ENCODE measurements at places on chromosomes 3 and 15. TPM values are rescaled to one million over a fixed set of nuclear protein-coding genes. Genes with fewer than 3 reads are reported as not detected.

NANOGP8 gene
- 0.41 TPM for polyA plus RNA-seq

DNA sequence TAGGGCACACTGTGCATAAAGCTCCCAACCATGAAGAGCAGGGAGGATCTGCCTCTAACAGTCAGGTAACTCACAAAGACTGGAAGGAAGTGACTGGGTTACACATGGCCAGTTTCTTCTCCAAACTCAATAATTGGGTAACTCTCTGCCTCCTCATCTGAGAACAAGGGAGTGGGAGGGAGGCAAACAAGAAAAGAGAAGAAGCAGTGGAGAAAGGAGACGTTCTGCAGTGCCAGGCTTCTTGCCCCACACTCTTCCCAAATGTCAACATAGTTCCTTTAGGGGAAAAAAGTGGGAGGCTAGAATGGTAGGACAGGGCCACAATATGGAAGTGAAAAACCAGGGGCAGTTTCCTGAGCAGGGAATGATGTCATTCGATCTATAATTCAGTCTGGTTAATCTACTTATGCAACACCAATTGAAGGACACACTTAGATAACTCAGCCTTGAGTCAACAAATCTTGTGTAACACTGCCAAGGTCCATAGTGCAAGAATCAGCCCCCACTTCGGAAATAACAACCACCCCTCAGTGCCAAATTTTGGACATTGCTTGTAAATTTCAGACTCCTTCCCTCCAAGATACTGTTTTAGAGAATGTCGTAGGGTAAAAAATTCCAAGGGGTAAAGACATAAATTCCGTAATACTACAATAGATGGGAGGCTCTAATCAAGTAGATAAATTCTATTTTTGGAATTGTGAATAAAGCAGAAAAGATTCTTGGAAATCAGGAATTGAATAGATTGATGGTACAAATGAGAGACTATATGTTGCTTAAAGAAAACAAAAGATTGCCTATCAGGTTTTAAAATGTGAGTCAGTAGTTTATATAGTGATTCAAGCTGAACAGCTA lies 143.0 kb downstream of the LPP start:
- no peak for DNase-seq

- no peak for DNase-seq
Observed at GRCh38 chr3:21613372-21614070, 137.5 kb downstream of the ZNF385D start.

DNA sequence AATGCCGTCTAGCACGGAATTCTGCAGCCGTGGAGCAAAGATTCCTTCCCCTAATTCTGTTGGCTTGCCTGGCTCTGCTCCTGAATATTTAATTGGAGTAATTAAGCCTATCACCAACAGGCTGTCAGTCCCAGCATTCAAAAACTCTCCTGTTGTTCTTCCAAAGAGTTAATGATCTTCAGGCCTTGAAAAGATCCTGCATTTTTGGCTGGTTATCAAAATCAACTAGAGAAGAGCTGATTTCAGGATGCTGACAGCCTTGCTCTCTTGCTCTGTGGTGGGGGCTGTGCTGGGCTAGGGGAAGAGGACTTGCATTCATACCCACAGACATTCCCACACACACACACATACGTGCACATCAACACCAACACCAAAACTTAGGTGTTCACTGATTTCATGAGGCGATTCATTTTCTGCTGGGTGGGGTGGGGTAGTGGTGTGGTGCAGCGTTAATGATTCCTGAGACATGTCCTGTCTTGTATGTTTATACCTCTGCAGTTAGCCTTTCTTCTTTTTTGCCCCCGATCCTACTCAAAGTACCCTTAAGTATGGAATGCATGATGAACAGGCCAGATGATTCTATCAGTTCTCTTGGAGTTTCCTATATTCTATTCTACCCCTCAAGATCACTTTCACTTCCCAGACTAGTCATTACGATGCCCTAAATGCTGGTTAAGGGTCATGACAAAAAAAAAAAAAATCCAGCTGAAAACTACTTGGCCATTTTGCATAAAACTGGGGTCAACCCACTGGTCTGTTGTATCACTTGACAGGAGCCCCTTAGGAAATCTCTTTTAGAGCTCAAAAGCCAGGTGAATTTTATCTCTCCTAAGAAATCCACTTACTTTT lies 42.3 kb downstream of the CPN2 start:
- no peak for DNase-seq

- DNase-seq = no peak
Observed at GRCh38 chr15:85003593-85004312, 22.1 kb downstream of the PDE8A start.
